Muscle of leg (tissue), 16 donors: ENCODE measurements at places on chromosomes 4 and X. TPM values are rescaled to one million over a fixed set of nuclear protein-coding genes. Genes with fewer than 3 reads are reported as not detected.

- peak; percentile 57 for DNase-seq
- no peaks in the 10 kb centered on the region for H3K36me3 ChIP-seq
- H3K4me1 ChIP-seq = peaks cover 5% of the 10 kb centered on the region
- no peak overlapping the region for H3K27ac ChIP-seq
- H3K4me3 ChIP-seq = no peak overlapping the region
These were observed 57.2 kb downstream of the EGF start for GRCh38 chr4:109969919-109970318.

DNA sequence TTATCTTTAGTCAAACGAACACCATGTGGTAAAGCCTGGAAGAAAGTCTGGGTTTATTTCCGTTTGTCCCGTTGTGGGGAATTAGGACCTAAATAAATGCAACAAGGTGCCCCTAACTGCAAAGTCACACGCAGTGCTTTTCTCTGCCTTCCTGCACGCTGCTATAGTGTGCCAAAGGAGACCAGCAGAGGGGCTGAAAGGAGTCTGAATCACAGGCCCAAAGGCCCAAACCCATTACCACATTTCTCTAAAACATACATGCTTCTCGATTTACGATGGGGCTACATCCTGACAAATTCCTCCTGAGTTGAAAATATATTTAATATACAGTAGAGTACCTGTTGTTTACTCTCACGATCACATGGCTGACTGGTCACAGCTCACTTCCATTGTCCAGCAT, 4.5 kb downstream of the VEGFC start:
- H3K36me3 ChIP-seq = no peaks in the 10 kb centered on the region
- no peak overlapping the region for H3K27ac ChIP-seq
- H3K4me3 ChIP-seq = no peak overlapping the region

GRCh38 chr4:151676301-151676700, 84.5 kb downstream of the GATB start:
- H3K36me3 ChIP-seq = peaks cover 8% of the 10 kb centered on the region
- no peak for DNase-seq
- H3K4me1 ChIP-seq = peaks cover 34% of the 10 kb centered on the region
- no peak overlapping the region for H3K27ac ChIP-seq
- no peak overlapping the region for H3K4me3 ChIP-seq

Gene FAM9C
- total RNA-seq = not detected

Gene KLB
- total RNA-seq = under 0.01 TPM

- H3K27me3 ChIP-seq = no peaks in the 10 kb centered on the region
- H3K36me3 ChIP-seq = no peaks in the 10 kb centered on the region
- peaks cover 23% of the 10 kb centered on the region for H3K4me1 ChIP-seq
These were observed 12.7 kb downstream of the ACOX3 start for GRCh38 chr4:8427761-8428287.

Gene NAP1L2
- total RNA-seq = 1.3 TPM

Gene IGFBP7
- total RNA-seq = 131 TPM

Gene F9
- total RNA-seq = not detected

Gene UGT2B11
- 0.13 TPM for total RNA-seq

Gene NAA11
- 0.13 TPM for total RNA-seq

GRCh38 chr4:102580463-102580842, 79.3 kb downstream of the NFKB1 start:
- no peak overlapping the region for H3K4me3 ChIP-seq
- no peaks in the 10 kb centered on the region for H3K27me3 ChIP-seq
- H3K36me3 ChIP-seq = peaks cover 32% of the 10 kb centered on the region
- H3K4me1 ChIP-seq = no peaks in the 10 kb centered on the region

Gene HTN3
- total RNA-seq = not detected

DNA sequence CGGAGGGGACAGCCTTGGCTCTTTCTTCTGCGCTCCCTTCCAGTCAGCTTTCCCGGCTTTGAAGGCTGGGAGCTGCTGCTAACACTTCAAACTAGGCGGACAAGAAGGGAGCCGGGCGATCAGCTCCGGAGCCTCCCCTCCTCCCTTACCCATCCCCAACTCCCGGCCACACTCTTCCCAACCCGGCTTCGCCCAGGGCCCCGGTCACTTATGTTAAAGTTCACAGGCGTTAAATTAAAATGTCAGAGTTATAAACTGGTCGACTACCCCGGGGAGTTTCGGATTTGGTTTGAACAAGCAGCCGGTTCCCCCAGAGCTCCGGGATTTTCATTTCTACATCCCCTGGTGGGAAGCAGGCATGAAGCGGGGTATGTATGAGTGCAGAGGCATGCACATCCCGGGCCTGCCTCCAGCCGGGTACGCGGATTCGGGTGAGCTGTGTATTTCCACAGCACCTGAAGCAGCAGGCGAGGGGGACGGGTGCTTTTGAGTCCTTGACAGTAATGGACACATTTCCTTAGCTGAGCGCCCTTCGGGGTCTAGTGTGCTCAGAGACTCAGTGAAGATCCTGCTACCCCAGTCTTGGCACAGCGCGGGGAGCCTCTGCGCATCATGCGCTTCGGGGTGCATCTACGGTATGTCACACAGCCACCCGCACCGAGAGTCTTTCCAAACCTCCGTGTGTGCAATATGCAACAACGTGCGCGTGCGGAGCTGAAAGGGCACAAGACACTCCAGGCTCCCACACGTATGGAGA, 880 bp downstream of the UNC5C start:
- no peak overlapping the region for H3K27ac ChIP-seq
- no peaks in the 10 kb centered on the region for H3K36me3 ChIP-seq
- peaks cover 40% of the 10 kb centered on the region for H3K27me3 ChIP-seq

DNA sequence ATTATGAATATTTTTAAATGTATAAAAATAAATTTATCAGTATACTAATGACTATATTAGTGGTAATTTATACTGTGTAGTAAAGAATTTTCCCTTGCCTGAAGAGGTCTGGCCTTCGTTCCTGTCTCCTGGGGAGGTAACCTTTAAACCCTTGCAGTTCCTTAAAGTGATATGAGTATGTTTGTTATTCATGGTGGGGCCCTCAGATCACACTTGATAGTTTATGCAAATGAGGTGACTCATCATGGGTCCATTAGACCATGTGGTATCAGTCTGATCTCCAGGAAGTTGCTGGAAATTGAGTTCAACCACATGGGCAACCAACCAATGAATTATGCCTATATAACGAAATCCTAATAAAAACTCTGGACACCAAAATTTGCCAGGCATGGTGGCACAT, 904.1 kb downstream of the RPA4 start:
- H3K4me1 ChIP-seq = no peaks in the 10 kb centered on the region
- H3K27me3 ChIP-seq = no peaks in the 10 kb centered on the region
- no peak for DNase-seq
- no peak overlapping the region for H3K27ac ChIP-seq
- no peak overlapping the region for H3K4me3 ChIP-seq

DNA sequence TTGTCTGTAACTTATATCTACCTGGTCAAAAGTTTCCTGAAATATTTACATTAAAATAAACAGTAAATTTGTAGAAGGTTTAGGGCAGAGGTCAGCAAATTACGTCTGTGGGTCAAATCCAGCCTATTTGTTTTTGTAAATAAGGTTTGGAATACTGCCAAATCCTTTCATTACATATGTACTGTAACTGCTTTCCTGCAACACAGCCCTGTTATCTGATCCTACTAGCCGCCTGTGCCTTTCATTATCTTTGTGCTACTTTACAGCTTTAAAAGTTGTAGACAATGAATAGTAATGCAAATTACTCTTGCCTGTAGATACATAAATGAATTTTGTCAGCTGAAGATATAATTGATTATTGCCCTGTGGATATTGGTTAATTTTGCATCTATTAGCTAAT, 369.6 kb upstream of the SLC7A11 start:
- H3K36me3 ChIP-seq = no peaks in the 10 kb centered on the region
- H3K27me3 ChIP-seq = no peaks in the 10 kb centered on the region
- H3K27ac ChIP-seq = no peak overlapping the region

GRCh38 chr4:102823897-102824296, 3.5 kb downstream of the UBE2D3 start:
- peaks cover 9% of the 10 kb centered on the region for H3K36me3 ChIP-seq
- no peak overlapping the region for H3K27ac ChIP-seq
- H3K4me3 ChIP-seq = no peak overlapping the region
- peaks cover under 1% of the 10 kb centered on the region for H3K4me1 ChIP-seq
- no peak for DNase-seq
- H3K27me3 ChIP-seq = no peaks in the 10 kb centered on the region

Gene CCDC120
- total RNA-seq = 0.98 TPM

- H3K27me3 ChIP-seq = peaks cover 5% of the 10 kb centered on the region
- DNase-seq = no peak
- no peaks in the 10 kb centered on the region for H3K36me3 ChIP-seq
- H3K27ac ChIP-seq = no peak overlapping the region
These were observed 13.1 kb downstream of the RP2 start for GRCh38 chrX:46849933-46850332.

Gene EGFL6
- 86.4 TPM for total RNA-seq

Gene DOCK11
- 35.5 TPM for total RNA-seq

DNA sequence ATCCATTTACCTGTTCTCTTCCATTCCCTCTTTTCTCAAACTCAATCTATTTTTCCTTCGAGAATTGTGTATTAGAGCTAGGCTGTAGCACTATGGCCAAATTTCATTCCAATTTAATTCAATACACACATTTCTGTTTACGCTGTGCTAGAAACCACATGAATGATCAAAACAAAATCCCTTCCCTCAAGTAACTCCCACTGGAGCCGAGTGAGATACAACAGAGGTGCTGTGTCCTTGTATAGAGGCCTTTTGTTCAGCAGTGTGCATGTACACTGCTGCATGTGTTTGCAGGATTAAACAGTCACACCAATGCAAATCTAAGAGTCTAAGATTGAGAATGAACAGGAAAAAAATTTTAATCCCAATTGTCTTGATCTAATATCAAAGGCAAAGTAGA, 734.2 kb downstream of the RAPGEF2 start:
- H3K27ac ChIP-seq = no peak overlapping the region
- no peaks in the 10 kb centered on the region for H3K4me1 ChIP-seq
- H3K36me3 ChIP-seq = no peaks in the 10 kb centered on the region
- DNase-seq = no peak

DNA sequence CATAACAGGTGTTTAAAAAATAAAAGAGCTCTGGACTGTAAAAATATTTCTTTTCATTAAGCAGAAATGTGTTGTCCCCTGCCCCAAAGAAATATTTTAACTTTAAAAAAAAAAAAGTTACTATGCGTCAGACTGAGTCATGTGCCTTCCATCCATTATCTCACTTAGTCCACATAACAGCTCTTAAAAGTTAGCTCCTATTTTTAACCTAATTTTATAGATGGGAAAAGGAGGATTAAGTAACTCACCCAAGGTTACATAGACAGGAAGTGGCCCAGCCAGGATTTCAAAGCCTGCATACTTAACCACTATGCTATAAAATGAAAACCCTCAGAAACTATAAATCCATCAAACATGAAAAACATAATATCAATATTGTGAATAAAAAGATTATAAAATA, 97.7 kb downstream of the MANBA start:
- H3K27ac ChIP-seq = no peak overlapping the region
- no peaks in the 10 kb centered on the region for H3K4me1 ChIP-seq
- DNase-seq = no peak
- no peaks in the 10 kb centered on the region for H3K27me3 ChIP-seq

Gene GAB3
- 6.5 TPM for total RNA-seq

Gene PABPC5
- total RNA-seq = 5.1 TPM

Gene KANTR
- 11.0 TPM for total RNA-seq

- H3K27me3 ChIP-seq = no peaks in the 10 kb centered on the region
- no peak for DNase-seq
- no peaks in the 10 kb centered on the region for H3K4me1 ChIP-seq
- no peak overlapping the region for H3K27ac ChIP-seq
These were observed 308.2 kb downstream of the KLHL13 start for GRCh38 chrX:117808426-117808825.

DNA sequence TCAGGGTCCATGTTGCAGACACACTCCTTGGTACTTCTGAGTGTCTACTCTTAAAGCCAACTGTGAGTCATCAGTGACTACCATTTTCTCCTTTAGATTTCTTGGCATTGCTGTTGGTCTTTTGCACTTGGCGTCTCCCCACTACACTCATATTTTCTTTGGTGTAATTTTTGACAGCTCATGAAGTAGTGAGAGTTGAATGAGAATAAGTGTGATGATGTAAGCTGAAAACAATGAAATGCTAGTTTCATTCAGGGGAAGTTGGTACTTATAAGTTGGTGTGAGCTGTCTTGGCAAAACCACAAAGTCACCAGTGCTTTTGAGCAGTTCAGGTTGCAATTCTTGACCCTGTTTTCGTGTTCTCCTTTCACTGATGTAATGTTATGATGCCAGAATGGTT, 142.9 kb upstream of the ARX start:
- no peak overlapping the region for H3K4me3 ChIP-seq
- H3K36me3 ChIP-seq = no peaks in the 10 kb centered on the region
- DNase-seq = no peak
- no peak overlapping the region for H3K27ac ChIP-seq

GRCh38 chr4:3402491-3403347, 39.0 kb upstream of the HGFAC start:
- H3K36me3 ChIP-seq = peaks cover 2% of the 10 kb centered on the region
- H3K4me1 ChIP-seq = no peaks in the 10 kb centered on the region
- H3K27me3 ChIP-seq = no peaks in the 10 kb centered on the region

GRCh38 chr4:159006202-159006601, 96.7 kb upstream of the RAPGEF2 start:
- DNase-seq = no peak
- H3K36me3 ChIP-seq = no peaks in the 10 kb centered on the region
- no peaks in the 10 kb centered on the region for H3K4me1 ChIP-seq
- H3K27ac ChIP-seq = no peak overlapping the region

DNA sequence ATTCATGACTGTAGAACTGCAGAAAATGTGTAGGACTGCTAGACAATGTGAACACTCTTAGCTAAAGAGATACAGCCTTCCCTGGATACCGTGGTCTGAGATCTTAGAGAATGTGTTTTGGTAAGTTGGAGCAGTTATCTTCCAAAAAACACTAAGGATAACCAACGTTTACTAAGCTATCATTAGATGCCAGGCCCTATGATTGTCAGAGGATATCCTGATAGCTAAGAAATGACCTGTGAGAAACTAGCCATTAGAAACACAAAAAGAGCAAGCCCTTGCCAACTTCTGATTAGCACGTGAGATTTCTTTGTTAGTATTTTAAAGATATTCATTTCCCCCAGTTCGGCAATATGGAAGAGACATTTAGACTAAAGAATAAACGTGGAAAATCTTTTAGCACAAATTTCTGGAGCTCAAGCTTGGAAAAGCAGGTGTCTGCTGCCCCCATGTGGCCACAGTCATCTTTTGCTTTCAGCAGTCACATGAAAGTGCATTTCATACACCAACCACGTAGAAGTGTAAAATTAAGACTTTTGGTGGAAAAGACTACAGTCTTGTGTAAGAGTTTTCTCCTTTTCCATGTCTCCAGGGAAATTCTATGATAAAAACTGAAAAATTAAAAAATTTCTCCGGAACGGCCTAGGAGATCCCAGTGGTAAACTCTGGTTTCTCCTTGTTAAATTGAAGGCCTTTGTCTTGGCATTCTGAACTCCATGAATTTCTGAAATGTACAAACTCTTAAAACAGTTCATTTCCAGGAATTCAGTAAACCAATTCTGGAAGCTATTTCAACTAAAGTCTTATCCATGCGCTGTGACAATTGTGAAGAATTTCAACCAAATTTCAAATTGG, 136.4 kb downstream of the ZNF674 start:
- H3K27me3 ChIP-seq = peaks cover 7% of the 10 kb centered on the region
- H3K27ac ChIP-seq = no peak overlapping the region
- no peaks in the 10 kb centered on the region for H3K36me3 ChIP-seq
- no peaks in the 10 kb centered on the region for H3K4me1 ChIP-seq
- no peak overlapping the region for H3K4me3 ChIP-seq

Gene TEX13B
- total RNA-seq = not detected
